Stimulated activated naive B cell treated with anti-CD40 and anti-IgM and Interleukin-4, amounts not matched to agents 10 μg/mL and 1 μg/mL and 100 μg/mL, for 72 hours (primary cell): ENCODE measurements at places on chromosomes 1 and 21.

GRCh38 chr1:207605444-207606361 is 39.2 kb upstream of the CR1L start:
- no peak for DNase-seq

DNA sequence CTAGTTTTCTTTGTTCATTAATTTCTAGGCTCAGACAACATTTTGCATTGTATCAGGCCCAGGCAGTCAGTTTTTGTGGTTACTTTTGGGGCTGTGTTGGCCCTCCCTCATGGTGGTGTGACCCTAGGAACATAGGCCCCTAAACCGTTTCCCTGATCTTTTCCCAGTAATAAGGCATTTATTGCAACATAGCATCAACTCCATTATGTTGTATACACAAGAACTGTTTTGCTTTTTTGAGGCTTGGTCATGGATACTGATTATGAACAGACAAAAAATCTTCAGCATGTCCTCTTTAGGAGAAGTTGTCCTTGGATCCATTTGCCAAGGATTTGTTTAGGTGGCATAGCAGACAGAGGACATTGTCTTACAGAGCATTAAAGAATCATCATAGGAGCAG is 10.3 kb downstream of the B3GALT2 start:
- DNase-seq = no peak

DNA sequence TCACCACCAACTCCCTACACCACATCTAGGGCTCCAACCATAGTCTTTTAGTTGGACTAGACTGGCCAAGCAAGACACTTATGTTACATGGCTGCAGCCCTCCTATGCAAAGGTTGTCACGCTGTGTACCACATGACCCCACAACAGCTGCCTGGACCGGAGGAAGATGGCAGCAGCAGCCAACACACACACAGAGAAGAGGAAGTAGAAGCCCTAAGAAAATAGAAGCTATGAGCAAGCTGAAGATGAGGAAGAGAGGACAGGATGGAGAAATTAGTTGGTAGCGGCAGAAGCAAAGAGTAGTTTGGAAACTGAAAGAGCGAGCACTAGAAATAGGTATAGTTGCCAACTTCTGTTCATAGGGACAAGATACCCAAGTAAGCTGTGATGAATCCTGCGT is 60.8 kb upstream of the RALGPS2 start:
- DNase-seq = peak; percentile 67

DNA sequence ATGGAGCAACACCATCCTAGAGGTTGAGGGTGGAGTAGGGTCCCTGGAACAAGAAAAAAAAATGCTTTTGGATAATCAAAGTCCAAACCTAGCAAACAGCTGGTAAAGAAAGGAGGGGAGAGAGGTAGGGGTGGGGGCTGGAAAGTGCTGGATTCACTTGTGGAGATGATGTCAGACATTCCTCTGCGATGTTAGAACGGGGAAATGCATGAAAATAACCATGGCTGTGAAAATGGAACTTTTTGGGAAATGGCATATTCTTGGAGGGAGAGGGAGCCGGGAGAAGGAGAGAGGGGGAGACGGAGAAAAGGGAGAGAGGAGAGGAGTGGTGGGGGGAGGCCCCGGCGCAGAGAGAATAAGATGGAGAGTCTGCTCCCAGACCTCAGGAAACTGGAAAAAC is 53.6 kb downstream of the OLFML2B start:
- no peak for DNase-seq

- no peak for DNase-seq
These were observed 564.7 kb downstream of the PTPRU start for GRCh38 chr1:29801003-29801402.

DNA sequence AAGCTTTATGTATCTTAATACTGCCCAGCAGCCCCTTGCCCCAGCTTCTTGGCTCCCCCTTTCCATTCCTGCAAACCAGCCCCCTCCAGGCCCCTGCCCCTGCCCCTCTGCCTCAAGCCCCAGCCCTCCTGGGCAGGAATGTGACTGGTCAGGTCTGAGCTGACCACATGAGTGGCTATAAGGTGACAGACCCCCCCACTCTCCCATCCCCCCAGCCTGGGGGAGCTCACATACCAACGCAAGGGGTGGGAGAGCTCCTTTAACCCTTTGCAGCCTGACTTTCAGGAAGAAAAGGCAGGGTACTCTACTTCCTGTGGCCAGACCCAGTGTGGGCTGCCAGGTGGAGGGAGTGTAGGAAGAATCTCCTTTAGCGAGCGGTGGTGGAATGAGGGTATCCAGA is 33.2 kb downstream of the AHDC1 start:
- DNase-seq = no peak

- DNase-seq = no peak
These were observed 4.7 kb downstream of the TNN start for GRCh38 chr1:175072099-175072951.

GRCh38 chr1:1101503-1101902 is 14.4 kb downstream of the C1orf159 start:
- no peak for DNase-seq

- DNase-seq = no peak
These were observed 15.2 kb downstream of the UBASH3A start for GRCh38 chr21:42418886-42419285.
